GM20000 (cell line): ENCODE measurements at places on chromosomes 3 and 15.

GRCh38 chr15:74788042-74788682 is 6.3 kb downstream of the CSK start:
- no peak for DNase-seq

- DNase-seq, result no peak
Measured at GRCh38 chr3:136070953-136071949, 105.7 kb downstream of the PPP2R3A start.

GRCh38 chr3:66010739-66011655 is 27.7 kb downstream of the MAGI1 start:
- DNase-seq, result no peak

DNA sequence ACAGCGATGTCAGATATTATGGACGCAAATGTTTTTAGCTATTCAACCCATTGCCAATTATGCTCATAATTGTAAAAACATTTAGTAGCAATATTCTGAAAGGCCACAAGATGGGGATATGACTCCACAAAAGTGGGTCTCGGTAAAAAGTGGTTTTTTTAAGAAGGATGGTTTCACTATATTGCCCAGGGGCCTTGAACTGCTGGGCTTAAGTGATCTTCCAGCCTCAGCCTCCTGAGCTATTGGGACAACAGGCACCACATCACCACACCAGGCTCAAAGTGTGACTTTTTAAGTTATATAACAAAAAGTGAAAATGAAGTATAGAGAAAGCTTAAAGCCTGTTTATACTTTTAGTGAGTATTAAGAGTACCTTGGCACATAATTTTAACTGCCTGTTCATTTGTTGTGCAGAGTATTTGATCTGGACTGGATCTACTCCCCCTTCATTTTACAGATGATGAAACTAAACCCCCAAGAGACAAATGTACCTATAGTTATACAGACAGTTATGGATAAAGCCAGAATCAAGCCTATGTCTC is 9.4 kb downstream of the NAA50 start:
- peak; percentile 40 for DNase-seq

DNA sequence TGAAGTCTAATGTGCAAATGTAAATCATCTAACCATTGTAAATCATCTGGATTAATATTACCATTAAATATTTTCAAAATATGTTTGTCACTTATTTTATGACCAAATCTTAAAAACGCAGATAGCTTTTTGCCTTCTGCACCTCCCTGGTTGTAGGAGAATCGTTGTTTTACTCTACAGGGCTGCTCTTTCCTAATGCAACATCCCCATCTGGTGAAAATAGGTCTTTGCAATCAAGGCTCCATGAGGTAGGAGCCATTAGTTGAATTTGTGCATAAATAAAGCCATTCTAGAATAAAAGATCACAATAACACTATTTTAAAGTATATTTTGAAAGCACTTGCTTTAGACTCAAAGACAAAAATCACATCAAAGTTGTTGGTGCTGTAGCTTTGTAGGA is 535.6 kb upstream of the AGTR1 start:
- no peak for DNase-seq

GRCh38 chr3:37174532-37175126 is at the start of gene LRRFIP2:
LRRFIP2 (minus strand) TSS chr3:37174582; CDS start chr3:37148983, 25,599 bp downstream.
- DNase-seq, result peak; percentile 62

GRCh38 chr3:33954956-33955355 is 156.5 kb downstream of the PDCD6IP start:
- DNase-seq, result no peak

- no peak for DNase-seq
Measured at GRCh38 chr3:177683586-177683985, 486.3 kb upstream of the TBL1XR1 start.

- no peak for DNase-seq
Measured at GRCh38 chr3:25125201-25125600, 302.9 kb upstream of the RARB start.

DNA sequence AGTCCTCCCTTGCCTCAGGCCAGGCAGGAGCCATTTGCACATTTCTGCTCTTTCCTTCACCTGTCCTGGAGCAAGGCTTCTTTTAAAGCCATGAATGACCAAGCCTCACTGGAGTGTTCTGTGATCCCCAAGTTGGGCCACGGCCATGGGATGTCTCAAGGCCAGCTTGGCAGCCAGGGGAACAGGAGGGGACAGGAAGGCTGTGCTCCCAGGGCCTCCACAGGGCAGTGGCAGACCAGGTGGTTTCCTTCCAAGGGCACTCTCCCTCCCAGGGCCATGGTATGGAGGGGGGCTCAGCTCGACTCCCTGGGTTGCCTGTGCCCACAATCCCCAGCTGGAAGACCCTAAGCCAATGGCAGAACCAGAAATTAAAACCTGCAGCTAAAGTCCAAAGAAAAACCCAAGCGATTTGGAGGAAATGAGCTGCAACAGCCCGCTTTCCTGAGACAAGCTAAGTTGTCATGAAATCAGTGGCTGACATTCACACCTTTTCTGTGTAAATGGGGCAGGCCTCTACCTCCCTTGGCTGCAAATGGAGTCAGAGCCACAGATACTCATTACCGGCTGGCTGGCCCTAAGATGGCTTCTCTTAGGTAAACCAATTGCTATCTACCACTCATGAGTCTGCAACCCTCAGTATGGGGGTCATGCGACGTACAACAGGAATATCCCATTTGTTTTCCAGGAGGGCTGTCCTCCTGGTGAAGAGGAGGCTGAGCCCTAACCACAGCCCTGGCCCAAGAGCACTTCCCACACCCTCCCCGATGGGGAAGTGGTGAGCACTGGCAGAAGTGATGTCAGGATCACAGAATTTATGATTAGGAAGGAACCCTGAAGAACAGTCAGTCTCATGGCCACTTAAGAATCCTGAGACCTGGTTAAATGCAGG is 83.3 kb downstream of the SNRK start:
- no peak for DNase-seq

GRCh38 chr3:133865136-133865855 is 30.4 kb downstream of the RAB6B start:
- no peak for DNase-seq

GRCh38 chr15:63663906-63664305 is 66.7 kb downstream of the FBXL22 start:
- DNase-seq, result no peak

DNA sequence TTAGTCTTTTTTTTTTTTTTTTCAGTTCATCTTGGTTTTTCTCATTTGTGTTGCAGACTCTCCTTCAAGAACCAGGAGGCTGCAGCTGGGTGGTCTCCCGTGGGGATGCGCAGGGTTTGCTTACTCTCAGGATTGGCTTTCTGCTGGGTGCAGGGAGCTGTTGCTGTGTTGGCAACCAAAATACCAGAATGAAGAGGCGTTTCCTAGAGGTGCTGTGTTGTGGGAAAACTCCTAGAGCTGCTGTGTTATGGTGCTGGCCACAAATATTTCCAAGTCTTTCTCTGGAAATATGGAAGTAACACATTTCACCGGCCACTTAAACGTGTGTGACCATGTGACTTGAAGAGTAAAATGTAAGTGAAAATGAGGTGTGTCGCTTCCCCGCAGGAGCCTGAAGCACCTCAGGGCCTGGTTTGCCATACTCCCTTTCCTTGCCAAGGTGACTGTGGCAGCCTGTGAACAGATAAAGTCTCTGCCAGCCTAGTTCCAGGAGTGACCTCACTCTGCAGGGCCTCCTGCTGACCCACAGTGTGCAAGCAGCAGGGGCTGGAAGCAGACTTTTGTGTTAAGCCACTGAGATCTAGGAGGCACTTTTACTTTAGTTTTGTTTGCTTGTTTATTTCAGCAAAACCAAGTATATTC is 258.9 kb downstream of the ADAMTS17 start:
- no peak for DNase-seq

DNA sequence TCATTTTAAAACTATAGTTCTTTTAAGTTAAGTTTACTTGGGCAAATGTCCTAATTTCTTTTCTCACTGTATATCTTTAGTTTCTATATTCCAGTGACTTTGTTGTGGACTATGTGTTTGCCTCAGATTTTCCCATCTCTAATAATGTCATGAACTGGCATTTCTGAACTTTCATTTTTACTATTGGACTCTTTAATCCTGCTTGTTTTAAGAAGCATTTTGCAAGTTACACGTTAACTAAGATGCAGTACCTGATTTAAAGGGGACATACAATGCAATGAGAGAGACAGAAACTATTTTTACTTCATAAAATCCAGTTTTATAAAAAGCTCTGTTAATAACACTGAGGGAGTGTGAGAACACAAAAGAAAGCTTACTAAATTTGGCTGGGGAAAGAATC is 58.6 kb upstream of the PHLDB2 start:
- DNase-seq, result no peak

DNA sequence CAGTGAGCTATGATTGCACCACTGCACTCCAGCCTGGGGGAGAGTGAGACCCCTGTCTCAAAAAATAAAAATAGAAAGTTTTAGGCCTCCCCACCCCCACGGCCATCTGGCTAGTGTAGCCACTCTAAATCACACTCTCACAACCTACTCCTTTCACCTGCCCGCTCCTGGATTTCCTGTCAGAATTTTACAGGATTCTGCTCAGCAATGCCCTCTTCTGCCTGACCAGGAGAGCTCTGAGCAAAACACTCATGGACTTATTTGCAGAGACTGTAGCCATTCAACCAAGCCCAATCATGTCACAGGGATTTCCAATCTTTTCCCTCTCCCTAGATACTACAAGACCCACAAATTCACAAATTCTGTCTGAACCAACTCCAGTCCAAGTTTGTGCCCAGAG is 242.6 kb upstream of the TPRG1 start:
- DNase-seq, result no peak

- DNase-seq, result no peak
Measured at GRCh38 chr3:104244680-104245220, 1122.0 kb upstream of the ALCAM start.

GRCh38 chr3:15377961-15378791 is 45.8 kb upstream of the SH3BP5 start:
- DNase-seq, result peak; percentile 74

GRCh38 chr15:100650685-100651084 is 48.3 kb downstream of the ASB7 start:
- DNase-seq, result no peak
